ENCODE measurements at places on chromosomes 7 and 10.

- DNase-seq: peak; percentile 36
Measured at GRCh38 chr10:92965314-92965713, 95.3 kb upstream of the CYP26C1 start.

DNA sequence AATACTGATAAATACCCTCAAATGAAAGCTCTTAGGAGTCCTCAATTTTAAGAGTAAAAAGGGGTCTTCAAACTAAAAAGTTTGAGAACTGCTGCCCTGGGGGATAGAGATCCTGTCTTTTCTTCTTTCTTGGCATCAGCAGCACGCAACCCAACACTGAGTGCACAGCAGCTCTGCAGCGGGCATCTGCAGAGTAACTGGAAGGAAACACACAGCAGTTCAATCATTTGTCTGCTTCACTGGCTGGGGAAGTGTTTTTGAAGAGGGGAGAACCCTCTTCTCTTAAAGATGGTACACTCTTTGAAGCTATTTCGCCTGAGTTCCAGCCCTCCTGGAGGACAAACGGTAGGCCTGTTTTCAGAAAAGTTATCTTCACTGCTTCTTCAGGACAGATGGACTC, 193.6 kb downstream of the FGFR2 start:
- DNase-seq: no peak

DNA sequence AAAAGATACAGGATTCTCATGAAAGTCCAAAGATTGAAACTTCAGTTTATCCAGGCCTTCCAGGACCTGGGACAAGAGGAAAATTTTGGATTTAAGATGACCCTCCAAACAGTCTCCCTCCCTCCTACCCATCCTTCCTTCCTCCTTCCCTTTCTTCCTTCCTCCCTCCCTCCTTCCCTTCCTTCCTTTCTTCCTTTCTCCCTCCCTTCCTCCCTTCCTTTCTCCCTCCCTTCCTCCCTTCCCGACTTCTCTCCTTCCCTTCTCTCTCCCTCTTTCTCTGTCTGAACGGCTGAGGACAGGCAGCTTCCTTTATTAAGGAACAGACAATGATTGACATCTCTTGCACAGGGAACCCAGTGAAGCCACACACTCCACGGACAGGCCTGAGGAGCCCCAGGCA, 23.3 kb downstream of the SFTPD start:
- no peak for DNase-seq

DNA sequence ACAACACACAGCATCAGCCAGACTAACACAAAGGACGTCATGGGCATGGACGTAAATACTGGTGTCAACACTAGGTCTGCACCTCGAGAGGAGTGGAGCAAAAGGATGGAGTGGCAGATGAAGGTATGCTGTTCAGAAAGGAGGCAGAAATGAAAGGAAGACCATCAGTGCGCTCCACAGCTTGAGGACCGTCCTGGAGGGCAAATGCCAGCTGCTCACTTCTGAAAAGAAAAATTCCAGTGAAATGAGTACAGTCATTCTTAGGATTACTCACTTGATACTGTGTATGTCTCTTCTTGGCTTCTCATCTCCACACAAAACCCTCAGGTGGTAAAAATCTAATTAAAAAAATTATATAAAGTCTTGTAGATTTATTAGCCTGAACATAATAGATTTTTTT, 44.8 kb downstream of the EGFR start:
- DNase-seq: no peak

GRCh38 chr10:103843854-103844570, 11.4 kb downstream of the SH3PXD2A start:
- no peak for DNase-seq

DNA sequence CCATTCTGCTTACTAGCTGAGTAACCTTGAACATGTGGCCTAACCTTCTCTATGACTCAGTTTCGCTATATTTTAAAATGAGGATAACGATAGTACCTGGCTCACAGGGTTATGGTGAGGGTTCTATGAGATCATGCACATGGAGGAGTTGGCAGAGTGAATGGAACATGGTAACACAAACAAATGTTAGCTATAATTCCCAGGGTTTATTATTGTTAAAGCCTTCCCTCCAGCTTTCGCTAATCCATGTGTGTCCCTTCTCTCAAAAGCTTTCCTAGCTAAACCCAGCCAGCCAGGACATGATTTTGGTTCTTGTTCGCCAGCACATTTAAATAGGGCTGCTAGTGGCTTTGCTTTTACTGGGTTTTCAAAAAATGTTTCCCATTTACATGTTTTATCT, 361.0 kb upstream of the NFE2L3 start:
- DNase-seq: no peak
